ENCODE measurements at places on chromosomes 2 and 18. TPM values are rescaled to one million over a fixed set of nuclear protein-coding genes. Genes with fewer than 3 reads are reported as not detected.

DSG2 gene
- 70.5 TPM for total RNA-seq

SPC25 gene
- 20.2 TPM for total RNA-seq

PPP4R1 gene
- total RNA-seq: 40.3 TPM

GRP gene
- total RNA-seq: not detected

ADD2 gene
- 22.0 TPM for total RNA-seq

ZSWIM2 gene
- not detected for total RNA-seq

UGT1A3 gene
- total RNA-seq: 0.13 TPM

AOX1 gene
- 2.9 TPM for total RNA-seq

GCA gene
- total RNA-seq: 6.1 TPM

NAT8 gene
- total RNA-seq: not detected

IL18R1 gene
- total RNA-seq: 0.87 TPM

SERPINB13 gene
- total RNA-seq: not detected

SPATA3 gene
- not detected for total RNA-seq

DQX1 gene
- total RNA-seq: 0.17 TPM

IL1R2 gene
- total RNA-seq: 0.73 TPM

GLI2 gene
- total RNA-seq: 18.5 TPM

RAX gene
- not detected for total RNA-seq

STON1 gene
- total RNA-seq: not detected

GREB1L gene
- total RNA-seq: 2.3 TPM

PSTPIP2 gene
- total RNA-seq: 0.33 TPM

ALK gene
- total RNA-seq: not detected

CAPN14 gene
- not detected for total RNA-seq

LHCGR gene
- total RNA-seq: not detected

STEAP3 gene
- total RNA-seq: 47.6 TPM

TMEM37 gene
- total RNA-seq: 1.9 TPM

ATF2 gene
- total RNA-seq: 21.9 TPM

C2orf72 gene
- total RNA-seq: 4.5 TPM

CCDC93 gene
- total RNA-seq: 15.8 TPM

C2orf78 gene
- total RNA-seq: not detected

ZNF532 gene
- 20.7 TPM for total RNA-seq

PAX8 gene
- total RNA-seq: 1.4 TPM

ABHD1 gene
- 1.9 TPM for total RNA-seq

PLGLB1 gene
- 1.1 TPM for total RNA-seq

CTLA4 gene
- total RNA-seq: not detected

RBM45 gene
- 11.5 TPM for total RNA-seq

LYG2 gene
- not detected for total RNA-seq

IDH1 gene
- total RNA-seq: 81.9 TPM

C2orf69 gene
- 6.9 TPM for total RNA-seq

CRACDL gene
- total RNA-seq: 0.54 TPM

STK11IP gene
- total RNA-seq: 17.7 TPM

SCN9A gene
- total RNA-seq: 5.1 TPM

UGT1A4 gene
- total RNA-seq: not detected

ATP6V1B1 gene
- 2.3 TPM for total RNA-seq

HOXD10 gene
- total RNA-seq: 7.0 TPM

IGFBP5 gene
- 0.31 TPM for total RNA-seq

ERBB4 gene
- total RNA-seq: not detected

SULT1C4 gene
- total RNA-seq: not detected

SCTR gene
- total RNA-seq: not detected

PKDCC gene
- total RNA-seq: 30.5 TPM

HDAC4 gene
- total RNA-seq: 6.0 TPM

IL1A gene
- 0.15 TPM for total RNA-seq

STARD6 gene
- not detected for total RNA-seq

FAP gene
- not detected for total RNA-seq

CIB4 gene
- not detected for total RNA-seq

CXCR1 gene
- total RNA-seq: not detected
